ENCODE measurements at places on chromosomes 6 and 20.

DNA sequence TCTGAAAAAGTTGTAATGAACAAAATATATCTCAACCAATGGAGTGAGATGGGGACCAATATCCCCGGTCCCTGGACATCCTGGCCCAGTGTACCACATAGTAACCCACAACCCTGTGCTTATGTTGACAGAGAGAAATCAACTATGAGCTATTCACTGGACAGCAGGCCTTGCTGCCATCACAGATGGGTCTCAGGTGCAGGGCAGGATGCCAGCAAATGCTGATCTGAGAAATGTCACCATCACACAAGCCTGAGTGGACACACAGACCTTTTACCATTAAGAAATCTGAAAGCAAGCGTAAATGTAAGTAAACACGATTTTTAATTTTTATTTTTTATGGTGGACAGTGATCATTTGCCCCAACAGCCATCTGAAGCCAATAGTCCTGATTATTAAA is 9.1 kb downstream of the RPP40 start:
- no peak for DNase-seq

DNA sequence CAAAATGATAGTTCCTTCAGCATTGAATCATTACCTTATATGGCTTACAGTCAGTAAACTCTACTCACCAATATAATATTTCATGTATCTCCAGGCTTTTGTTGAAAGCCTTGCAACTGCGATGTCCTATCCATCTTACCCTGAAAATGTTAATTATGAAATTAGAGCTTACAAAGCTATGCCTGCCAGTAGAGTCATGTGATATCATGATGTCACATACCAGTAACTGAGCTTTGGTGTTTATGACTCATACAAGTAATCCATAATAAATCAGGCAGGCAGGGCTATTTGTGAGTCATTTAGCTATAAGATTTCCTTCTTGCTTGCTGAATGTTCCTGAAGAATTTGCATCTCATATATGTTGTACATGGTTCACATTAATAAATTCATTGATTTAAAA is 44.9 kb upstream of the FAM83B start:
- no peak for DNase-seq

- no peak for DNase-seq
Observed at GRCh38 chr6:8659404-8660189, 224.3 kb upstream of the SLC35B3 start.

DNA sequence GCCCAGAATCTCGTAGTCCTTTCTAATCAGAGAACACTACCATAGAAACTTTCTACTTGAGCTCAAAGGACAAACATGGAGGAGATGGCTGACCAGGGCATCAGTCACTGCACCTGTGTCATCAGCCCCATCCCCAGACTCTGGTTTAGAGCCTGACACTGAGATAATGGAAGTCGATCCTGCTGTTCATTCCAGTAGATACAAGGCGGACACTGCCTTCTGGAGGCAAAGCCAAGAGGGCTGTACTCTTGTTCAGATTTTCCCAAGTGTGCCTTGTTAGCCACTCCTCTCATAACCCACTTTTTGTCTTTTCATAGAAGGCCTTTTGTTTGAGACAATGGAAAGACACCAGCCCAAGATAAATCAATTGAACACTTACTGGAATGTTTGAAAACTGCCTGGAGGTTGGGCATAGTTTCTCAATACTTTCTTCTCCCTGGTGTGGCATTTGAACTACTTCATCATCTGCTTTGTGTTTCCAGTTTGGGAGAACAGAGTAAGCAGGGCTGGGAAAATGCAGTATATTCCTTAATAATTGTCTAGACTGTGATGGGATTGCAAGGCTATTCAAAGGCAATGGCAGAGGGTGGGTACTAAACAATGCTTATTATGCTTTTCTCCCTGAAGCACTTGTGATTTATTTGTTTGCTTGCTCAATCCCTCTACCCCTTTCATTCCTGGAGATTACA is 99.7 kb downstream of the CLIC5 start:
- DNase-seq = no peak

DNA sequence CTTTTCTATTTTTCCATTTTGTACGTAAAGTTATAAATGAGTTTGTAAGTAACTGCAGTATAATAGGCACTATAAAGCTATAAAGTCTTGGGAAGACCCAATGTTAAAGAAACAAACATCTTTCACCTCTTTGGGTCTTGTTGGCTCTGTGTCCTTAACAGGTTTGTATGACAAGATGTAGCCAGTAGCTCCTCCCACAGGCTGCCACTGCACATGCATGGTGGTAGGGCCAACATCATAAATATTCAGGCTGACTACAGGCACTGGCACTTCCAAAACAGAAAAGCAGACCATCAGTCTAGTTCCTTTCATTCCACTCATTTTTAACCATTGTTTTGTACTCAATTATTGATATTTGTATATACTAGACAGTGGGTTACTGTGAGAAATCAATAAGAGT is 59.9 kb downstream of the COL12A1 start:
- DNase-seq = no peak

Measured in GM12892 (cell line).